Left renal cortex interstitium (tissue), 4 donors: ENCODE measurements at places on chromosomes 16 and 17.

DNA sequence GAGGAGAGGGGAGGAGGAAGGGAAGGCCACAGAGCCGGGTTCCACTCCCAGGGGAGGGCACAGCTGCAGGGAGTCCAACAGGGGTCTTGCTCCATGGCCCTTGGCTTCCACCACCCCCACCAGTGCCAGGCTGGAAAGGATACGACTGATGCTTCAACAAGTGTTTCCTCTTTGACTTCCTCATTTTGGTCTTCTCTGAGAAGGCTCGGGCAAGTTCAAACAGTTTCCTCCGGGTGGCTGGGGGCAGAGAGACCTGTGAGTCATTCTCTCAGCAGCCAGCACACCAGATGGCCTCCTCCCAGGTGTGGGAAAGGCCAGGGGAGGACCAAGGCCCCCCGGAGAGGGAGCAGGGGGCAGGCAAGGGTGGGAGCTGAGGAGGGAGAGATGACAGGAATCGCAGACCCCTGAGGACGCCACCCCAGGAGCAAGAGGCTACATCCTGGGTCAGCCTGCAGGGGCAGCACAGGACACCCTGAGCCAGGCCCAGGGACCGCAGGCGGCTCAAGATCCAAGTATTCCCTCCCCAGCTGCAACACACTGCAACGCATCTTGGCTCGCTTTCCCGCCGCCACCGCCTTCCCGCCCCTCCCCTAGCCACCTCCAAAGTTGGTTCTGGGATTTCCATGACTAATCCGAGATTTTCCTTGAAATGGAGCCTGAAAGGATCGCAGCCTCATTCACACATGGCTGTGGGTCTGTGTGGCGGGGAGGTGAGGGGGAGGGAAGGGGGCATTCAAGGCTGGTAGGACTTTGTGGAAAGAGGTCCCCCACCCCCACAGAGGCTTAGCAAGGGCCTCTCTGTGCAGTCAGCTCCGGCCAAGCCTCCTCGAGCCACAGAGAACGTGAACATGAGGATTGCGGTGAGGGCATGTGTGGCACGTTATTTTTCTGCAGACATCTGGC lies 18.4 kb upstream of the MRPS23 start:
- DNase-seq = no peak

DNA sequence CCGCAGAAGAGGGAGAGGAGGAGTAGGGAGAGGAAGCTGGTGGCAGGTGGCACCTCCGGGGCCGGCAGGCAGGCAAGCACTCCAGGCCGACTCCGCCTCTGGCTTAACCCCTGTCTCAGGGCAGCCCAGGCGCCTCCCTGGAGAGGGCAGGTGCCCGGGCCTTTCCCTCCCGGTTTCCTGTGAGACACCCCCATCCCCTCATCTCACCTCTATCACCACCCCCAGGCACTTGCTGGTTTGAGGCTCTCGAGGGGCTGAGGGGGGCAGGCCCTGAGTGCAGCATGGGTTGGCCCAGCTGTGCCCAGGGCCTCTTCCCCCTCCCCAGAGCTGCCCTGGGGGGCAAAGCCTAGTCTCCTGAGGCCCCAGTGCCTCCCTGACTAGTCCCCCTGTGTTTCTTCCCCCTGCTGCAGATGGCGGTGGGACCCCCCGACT lies 6.0 kb downstream of the DOC2A start:
- no peak for DNase-seq

- no peak for DNase-seq
These were observed 2.5 kb upstream of the AIPL1 start for GRCh38 chr17:6437466-6437865.

GRCh38 chr16:79810449-79811189 lies 210.1 kb upstream of the MAF start:
- DNase-seq = no peak

GRCh38 chr17:74852237-74853047 lies 7.2 kb downstream of the GRIN2C start:
- no peak for DNase-seq
